NCI-H510A treated with DMSO at 0.1 percent for 48 hours (cell line): ENCODE measurements at places on chromosomes 7 and 10.

DNA sequence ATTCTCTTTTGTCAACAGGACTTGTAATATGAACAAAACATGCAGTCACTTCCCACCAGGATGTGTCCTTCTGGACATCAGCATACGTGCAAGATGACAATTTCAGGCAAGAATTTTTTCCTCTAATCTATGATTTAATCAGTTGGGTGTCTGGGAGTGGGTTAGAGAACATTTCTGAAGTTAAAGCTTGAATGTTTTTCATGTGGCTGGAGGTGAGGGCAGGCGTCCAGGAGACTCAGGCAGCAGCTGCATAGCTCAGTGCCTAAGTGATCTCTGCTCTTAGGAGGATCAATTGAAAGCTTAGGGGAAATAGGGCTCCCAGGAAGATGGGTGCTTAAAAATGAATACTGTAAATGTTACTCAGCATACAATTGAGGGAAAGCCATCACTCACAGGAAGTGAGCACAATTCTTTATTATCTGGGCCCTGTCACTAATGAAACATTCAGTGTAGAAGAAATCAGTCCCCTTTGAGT, 457.6 kb upstream of the KLF6 start:
- no peak for DNase-seq

DNA sequence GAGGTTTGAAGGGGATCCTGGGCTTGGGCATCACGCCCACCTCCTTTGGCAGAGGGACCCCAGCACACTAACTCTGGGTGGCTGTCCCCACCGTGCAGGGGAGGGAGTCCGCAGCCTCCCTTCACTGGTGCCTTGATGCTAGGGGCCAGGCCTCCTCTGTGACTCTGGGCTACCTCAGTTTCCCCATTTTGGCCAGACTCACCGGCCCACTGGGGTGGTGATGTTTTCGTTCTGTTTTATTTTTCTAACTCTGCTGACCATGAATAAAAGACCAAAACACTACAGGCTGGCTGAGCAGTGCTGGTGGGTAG, 503 bp upstream of the TRIP6 start:
- no peak for DNase-seq

- no peak for DNase-seq
Observed at GRCh38 chr7:136369225-136369624, 392.1 kb upstream of the MTPN start.

GRCh38 chr10:37496061-37496460, 361.3 kb downstream of the ZNF248 start:
- DNase-seq = no peak

GRCh38 chr10:132133005-132133404, 53.7 kb upstream of the DPYSL4 start:
- DNase-seq = no peak

GRCh38 chr10:124686707-124687376, 57.3 kb downstream of the FAM53B start:
- no peak for DNase-seq

DNA sequence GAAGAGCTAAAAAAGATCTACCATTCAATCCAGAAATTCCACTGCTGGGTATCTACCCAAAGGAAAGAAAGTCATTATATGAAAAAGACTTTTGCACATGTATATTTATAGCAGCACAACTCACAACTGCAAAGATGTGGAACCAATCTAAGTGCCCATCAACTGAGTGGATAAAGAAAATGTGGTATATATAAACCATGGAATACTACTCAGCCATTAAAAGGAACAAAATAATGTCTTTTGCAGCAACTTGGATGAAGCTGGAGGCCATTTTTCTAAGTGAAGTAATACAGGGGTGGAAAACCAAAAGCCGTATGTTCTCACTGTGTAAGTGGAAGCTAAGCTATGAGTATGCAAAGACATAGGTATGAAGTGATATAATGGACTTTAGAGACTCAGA, 3.0 kb downstream of the ANXA7 start:
- no peak for DNase-seq

GRCh38 chr7:108492742-108493141, 33.2 kb downstream of the PNPLA8 start:
- no peak for DNase-seq

- no peak for DNase-seq
Observed at GRCh38 chr7:140317597-140317996, 80.7 kb downstream of the SLC37A3 start.

DNA sequence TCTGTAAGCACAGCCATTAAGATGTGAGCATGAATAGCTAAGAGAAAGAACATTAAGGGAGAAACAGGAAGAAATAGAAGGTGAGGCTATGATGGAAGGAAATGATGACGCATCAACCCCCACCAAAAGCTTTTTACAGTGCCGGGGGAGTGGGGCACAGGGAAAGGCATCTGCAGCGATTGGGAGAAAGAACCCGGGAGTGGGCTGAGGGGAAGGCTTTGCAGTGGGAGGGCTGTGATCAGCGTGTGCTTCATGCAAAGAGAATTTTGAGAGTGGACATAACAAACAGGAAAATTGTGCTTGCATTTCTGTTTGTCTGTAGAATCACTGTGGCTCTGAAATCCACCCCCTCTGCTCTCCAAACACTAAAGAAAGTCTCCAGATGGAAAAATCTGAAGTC, 250.8 kb downstream of the KCNMA1 start:
- no peak for DNase-seq

- no peak for DNase-seq
Observed at GRCh38 chr7:149291036-149291780, 29.2 kb downstream of the ZNF783 start.
